ENCODE measurements at places on chromosomes 5 and 9.

GRCh38 chr5:43255704-43256103 is 57.5 kb downstream of the HMGCS1 start:
- no peak for DNase-seq

DNA sequence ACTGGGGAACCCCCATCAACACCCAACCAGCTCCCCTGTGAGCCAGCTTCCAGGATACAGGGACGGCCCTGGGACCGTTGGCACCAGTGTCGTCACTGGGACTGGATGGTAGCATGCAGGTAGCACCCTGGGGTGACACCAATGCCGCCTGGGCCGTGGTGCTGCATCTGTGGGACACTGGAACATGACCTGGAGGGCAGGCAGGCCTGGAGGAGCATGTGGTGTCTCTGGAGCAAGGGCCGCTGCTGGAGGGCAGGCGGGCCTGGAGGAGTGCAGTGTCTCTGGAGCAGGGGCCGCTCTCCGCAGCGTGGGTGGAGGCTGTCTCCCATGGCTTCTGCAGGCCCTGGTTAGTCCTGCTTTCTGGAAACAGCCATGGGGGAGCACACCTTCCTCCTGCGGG is 13.1 kb downstream of the LPCAT1 start:
- DNase-seq = no peak

GRCh38 chr5:127602481-127602880 is 46.4 kb upstream of the CTXN3 start:
- no peak for DNase-seq

DNA sequence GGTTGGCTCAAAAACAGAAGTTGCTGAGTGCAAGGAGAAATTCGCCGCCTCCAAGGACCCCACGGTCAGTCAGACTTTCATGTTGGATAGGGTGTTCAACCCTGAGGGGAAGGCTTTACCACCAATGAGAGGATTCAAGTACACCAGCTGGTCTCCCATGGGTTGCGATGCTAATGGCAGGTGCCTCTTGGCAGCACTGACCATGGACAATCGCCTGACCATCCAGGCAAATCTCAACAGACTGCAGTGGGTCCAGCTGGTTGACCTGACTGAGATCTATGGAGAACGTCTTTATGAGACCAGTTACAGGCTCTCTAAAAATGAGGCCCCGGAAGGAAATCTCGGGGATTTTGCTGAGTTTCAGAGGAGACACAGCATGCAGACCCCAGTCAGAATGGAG is 7.7 kb downstream of the GTF3C4 start:
- DNase-seq = no peak

GRCh38 chr9:93572221-93572620 is 4.2 kb upstream of the PHF2 start:
- no peak for DNase-seq

DNA sequence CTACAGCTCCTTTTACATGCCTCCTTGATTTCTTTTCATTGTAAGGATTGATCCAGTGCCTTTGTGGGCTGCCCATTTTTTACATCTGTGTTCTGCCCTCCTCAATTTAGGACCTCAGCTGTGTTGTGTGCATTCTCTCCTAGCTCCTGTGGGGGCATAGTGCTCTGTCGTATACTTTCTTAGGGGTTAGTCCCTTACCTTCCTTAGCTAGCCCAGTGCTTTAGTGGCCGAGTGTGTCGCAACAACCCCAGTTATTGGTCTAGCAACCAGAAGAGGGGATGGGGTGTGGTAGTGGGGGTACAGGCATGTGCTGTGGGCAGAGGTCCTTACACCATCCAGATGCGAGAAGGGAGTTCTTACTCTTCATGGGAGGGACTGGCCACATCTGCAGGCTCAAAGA is 12.1 kb downstream of the MTRR start:
- no peak for DNase-seq

GRCh38 chr5:176732736-176733405 is 77.5 kb upstream of the UNC5A start:
- DNase-seq = no peak

DNA sequence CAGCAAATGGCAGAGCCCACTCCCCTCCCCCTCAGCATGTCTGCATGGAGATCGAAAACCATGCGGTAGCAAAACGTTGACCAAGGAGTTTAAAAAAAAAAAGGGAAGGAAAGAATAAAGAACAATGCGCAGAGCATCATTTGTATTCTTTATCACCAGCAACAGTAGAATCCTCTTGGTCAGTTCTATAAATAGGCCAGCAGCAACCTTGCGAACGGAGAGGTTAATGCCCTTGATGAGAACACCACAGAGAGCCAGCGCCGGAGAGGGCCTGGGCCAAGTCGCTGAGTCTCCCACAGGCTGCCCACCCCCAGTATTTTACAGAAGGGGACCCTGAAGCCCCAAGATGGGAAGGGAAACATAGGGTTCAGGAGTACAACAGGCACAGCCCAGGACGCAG is 22.7 kb downstream of the WHRN start:
- DNase-seq = no peak

GRCh38 chr5:32712481-32713360 is 1.6 kb downstream of the NPR3 start:
- no peak for DNase-seq

DNA sequence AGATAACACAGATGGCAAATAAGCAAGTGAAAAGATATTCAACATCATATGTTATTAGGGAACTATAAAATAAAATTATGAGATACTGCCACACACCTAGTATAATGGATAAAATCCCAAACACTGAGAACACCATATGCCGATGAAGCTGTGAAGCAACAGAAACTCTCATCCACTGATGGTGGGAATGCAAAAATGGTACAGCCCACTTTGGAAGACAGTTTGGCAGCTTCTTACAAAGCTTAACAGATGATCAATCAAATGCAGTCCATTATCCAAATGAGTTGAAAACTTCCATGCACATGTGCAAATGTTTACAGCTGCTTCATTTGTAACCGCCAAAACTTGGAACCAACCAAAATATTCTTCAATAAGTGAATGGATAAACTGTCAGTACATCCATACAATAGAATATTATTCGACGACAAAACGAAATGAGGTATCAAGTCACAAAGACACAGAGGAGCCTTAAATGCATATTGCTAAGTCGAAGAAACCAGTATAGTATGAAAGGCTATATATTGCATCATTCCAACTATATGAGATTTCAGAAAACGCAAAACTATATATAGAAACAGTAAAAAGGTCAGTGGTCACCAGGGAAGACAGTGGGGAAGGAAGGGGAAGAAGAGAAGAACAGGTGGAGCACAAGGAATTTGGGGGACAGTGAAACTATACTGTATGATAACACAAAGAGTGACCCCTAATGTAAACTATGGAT is 14.9 kb downstream of the PFDN1 start:
- DNase-seq = no peak

All from NCI-H1930 (cell line).